ENCODE measurements at places on chromosomes 5 and 9.

GRCh38 chr5:97498657-97499056 lies 315.6 kb upstream of the RIOK2 start:
- DNase-seq: no peak

- no peak for DNase-seq
These were observed 408.7 kb upstream of the PIK3R1 start for GRCh38 chr5:67806654-67807438.

DNA sequence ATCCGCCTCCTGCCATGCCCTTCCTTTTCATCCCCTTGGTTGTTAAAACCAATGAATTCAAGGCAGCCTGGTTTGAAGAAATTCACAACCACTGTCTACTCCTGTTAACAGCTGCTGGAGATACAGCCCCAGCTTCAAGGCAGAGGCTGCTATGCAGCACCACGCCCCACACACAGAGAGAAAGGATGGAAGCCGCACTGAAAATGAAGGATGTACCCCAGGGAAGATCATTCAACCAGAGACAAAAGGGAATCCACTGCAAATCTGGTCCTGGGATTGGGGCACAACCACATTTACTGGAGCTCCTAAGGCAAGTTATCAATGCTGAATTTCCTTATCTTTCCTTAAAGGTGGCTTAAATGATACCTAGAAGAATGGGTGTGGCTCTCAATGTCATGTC lies 58.7 kb downstream of the DPYSL3 start:
- no peak for DNase-seq

DNA sequence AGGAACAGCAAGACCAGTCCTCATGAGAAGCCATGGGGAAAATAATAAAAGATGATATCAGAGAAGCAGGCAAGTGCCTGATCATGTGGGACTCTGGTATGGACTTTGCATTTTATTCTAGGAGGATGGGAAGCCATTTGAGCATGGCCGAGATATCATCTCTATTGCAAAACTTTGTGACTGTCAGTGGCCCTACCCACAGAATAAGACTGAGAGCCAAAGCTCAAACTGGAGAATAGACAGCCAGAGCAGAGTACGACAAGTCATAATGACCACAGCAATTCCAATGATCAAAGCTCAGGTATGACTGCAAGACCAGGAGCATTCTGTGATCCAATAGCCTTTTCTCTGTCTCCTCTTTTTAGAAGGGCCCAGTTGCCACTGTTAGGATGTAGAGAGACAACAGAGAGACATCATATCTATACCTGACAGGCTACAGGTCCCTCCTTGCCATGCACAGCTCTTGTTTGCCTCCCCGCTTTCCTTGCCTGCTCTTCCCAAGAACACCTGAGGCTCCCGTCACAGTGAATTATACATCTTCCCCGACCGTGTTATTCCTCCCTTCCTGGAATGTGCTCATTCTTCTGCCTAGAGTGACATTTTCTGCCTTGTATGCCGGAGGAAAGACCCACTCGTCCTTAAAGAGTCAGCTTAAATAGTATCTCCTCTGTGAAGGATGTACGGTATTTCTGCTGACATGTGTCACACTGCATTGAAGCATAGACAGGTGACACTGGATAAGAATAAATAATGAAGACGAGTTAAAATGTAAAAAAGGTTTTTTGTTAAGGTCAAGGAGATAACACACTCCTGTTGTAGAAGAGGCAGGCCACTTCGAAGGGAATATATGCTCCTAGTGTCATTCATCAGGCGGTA lies 248.7 kb upstream of the MAP3K1 start:
- no peak for DNase-seq

GRCh38 chr9:137064880-137065164 lies 5.5 kb downstream of the SAPCD2 start:
- DNase-seq: no peak

DNA sequence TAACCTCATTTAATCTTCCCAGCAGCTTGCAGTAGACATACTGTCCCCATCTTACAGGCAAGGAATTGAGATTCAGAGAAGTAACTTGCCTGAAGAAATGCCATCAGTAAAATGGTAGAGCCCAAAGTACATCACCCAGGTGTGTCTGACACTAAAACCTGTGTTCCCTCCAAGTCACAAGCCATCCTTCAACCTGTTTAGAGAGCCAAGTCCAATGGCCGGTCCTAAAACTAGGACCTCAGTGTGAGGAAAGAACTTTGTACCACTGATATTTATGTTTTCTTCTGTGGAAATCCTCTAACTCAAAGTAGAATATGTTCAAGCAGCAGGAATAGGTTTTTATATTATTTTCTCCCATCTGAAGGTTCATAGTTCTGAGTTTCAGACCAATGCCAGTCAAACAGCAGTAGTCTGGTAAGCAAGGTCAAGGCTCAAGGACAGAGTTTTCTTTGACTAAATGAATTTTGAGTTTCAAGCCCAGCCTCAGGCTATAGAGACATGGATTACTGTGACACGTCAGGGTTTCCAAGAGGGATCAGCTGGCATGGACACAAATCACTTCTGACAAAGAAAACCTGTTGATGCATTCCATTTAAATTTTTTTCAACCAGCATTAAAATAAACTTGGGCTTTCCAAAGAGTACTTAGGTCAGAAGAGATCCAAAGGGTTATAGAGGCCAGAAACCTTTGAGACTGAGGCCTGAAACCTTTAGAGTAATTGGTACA lies 80.9 kb upstream of the PLPP6 start:
- DNase-seq: no peak

- no peak for DNase-seq
These were observed 142.4 kb upstream of the C9orf72 start for GRCh38 chr9:27715651-27716050.

DNA sequence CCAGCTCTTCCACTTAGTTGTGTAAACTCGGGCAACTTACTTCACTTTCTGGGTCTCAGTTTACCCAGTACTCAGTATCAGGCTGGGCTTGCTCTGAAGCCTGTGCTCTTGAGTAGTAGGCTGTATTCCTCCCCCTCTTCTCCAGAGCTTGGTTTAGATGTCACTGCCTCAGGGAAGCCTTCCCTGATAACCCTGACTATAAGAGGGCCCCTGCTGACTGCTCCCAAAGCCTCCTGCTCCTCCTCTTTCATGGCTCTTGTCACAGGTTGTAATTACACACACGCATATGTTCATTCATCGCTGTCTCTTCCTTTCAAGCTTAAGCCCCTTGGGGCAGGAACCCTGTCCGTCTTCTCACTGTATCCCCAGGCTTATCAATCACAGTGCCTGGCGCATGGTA lies 140.2 kb downstream of the RGS3 start:
- DNase-seq: no peak

DNA sequence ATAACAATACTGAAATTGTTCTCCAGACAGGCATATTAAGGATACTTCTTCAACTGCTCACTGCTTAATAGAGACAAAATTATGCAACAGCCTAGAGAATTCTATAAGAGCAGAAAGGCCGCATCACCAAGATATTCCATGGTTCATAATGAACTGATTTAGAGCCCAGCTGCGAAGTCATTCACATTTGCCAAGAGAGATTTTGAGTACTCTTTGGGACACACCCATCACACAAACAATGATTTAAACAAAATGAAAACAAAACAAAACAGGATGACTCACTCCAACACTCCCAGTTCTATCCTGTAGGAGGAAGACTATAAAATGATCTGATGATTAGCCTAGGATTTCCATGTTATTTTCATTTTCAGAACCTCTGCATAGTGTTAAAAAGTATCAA lies 145.7 kb upstream of the GNA14 start:
- DNase-seq: no peak

DNA sequence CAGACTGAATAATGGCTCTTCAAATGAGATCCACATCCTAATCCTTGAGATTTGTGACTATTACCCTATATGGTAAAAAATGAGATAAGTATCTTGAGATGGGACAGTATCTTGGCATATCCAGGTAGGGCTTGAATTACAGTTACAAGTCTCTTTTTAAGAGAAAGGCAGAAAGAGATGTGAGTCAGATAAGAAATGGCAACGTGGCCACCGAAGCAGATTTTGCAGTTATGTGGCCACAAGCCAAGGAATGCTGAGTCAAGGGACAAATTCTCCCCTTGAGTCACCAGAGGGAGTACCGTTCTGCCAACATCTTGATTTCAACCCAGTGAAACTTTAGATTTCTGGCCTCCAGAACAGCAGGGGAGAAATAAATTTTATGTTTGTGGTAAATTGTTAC lies 1983.0 kb upstream of the C9orf72 start:
- DNase-seq: no peak

GRCh38 chr5:30880514-30880913 lies 313.0 kb upstream of the CDH6 start:
- DNase-seq: no peak

GRCh38 chr9:137707361-137707760 lies 88.6 kb downstream of the EHMT1 start:
- DNase-seq: no peak

DNA sequence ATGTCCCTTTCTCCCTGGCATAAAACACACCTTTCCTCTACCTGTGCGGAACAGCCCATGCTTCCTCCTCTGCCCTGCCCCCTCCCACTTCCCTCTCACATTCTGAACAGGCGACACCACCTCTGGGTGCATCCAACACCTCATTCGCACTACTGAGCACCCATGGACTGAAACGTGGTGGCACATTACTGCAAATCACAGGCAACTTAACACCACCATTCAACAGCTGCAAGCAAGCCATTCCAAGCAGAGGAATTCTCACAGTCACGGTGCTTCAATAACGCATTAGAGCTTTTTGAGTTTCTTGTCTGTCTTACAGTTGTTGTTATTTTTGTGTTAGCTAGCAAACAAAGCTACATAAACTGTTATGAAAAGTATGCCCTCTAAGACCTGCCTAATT lies 298.2 kb upstream of the TAS2R1 start:
- no peak for DNase-seq

GRCh38 chr5:87022415-87022814 lies 245.3 kb upstream of the RASA1 start:
- DNase-seq: no peak

DNA sequence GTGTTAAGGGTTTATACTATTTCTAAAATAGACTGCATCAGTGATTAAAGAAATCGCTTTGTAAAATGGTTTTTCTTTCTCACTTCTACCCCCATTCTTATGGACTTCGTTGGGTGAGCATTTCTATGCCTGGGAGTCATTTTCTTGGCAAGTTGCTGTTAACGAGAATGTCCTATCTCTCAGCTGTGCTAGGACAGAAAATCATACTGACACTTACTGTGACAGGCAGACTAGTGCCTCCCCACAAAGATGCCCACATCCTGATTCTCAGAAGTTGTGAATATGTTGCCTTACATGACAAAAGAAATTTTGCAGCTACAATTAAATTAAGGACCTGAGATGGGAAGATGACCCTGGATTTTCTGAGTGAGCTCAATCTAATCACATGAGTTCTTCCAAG lies 65.1 kb upstream of the NMUR2 start:
- no peak for DNase-seq

- DNase-seq: no peak
These were observed 124.4 kb upstream of the ADCY2 start for GRCh38 chr5:7271435-7272084.

GRCh38 chr5:111518777-111519176 lies 6.4 kb upstream of the STARD4 start:
- no peak for DNase-seq

DNA sequence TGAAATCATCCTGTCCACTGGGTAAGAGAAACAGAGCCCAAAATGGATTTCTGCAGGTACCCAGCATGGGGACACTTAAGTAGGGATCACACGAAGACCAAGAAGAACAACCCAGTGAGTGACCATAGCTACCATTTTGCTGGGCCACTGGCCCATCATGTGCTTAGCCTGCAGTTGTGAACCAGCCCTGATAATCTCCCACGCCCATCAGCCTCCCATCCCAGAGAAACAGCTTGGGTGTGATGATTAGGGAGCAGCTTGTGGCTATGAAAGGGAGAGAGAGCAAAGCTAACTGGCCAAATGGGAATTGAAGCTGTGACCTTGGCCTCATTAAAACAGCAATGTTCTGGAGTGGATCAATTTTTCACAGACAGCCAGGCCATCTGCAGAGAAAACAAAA lies 138.5 kb downstream of the SLC24A2 start:
- no peak for DNase-seq

DNA sequence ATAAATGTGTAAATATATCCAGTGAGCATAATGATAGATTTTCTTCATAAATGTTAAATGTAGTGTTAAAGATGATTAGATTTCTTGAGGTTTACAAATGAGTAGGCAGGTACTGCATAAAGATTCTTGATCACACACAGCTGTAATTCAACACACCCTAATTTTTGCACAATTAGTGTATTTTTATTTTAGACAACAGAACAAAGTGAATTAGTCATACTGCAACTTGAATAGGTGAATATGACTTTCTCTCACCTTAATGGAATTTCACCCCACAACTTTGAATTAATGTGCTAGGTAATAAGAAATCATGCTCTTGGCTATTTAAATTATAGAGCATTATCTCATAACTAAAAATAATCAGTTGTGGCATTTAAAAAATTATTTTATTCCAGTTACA lies 795.7 kb upstream of the ACO1 start:
- DNase-seq: no peak

GRCh38 chr9:82546136-82546535 lies 516.8 kb downstream of the RASEF start:
- no peak for DNase-seq

DNA sequence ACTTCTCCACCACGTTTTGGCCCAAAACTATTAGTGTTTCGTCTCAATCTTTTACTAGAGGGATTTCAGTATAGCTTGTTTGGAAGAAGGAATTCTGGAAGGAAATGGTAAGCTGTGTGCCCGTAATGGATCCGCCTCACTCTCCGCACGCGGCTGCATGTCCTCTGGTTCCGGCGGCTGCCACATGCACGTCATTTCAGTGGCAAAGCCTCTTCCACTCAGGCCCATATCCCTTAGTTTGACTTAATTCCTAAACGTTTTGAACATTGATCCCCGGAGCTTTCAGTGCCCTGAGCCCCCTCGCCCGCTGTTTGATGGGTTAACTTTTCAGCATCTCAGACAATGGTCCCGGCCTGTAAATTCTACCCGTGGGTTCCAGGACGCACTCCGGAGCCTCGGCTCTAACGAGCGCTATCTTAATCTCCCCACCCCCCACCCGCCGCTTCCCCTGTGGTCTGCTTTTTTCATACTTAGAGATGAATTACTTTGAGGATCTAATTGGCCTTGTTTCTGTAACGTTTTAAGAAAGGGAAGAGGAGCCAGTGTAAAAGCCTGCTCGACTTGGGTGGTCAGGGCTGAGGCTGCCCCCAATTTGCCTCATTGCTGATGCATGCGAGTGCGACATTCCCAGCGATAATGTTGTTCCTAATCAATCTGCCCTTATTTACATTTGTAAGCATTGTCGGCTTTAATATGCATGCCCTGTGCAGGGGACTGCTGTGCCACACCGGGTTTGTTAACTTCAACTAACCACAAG lies 4.6 kb downstream of the PTCH1 start:
- DNase-seq: no peak

GRCh38 chr5:154287136-154287535 lies 96.6 kb downstream of the GALNT10 start:
- DNase-seq: no peak

Measured in stimulated activated naive CD4-positive, alpha-beta T cell treated with Interleukin-2 at 50 U/mL for 16 hours (primary cell).